ENCODE measurements at places on chromosomes 2 and 18. TPM values are rescaled to one million over a fixed set of nuclear protein-coding genes. Genes with fewer than 3 reads are reported as not detected.

- DNase-seq: no peak
Observed at GRCh38 chr2:19580264-19580663, 221.8 kb upstream of the OSR1 start.

- DNase-seq: no peak
Observed at GRCh38 chr2:124542932-124543640, 518.0 kb downstream of the CNTNAP5 start.

- DNase-seq: no peak
Observed at GRCh38 chr2:6826081-6826913, 39.4 kb downstream of the CMPK2 start.

DNA sequence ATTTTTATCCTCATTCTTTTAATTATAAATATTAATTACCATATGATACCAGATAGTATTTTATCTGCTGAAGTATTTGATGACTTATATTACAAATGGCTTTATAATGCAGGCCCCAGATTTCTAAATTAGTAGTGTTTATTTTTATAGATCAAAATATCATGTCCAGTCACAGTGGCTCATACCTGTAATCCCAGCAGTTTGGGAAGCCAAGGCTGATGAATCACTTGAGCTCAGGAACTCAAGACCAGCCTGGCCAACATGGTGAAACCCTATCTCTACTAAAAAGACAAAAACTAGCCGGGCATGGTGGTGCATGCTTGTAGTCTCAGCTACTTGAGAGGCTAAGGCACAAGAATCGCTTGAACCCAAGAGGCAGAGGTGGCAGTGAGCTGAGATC, 100.1 kb upstream of the ARHGAP15 start:
- DNase-seq: no peak

DNA sequence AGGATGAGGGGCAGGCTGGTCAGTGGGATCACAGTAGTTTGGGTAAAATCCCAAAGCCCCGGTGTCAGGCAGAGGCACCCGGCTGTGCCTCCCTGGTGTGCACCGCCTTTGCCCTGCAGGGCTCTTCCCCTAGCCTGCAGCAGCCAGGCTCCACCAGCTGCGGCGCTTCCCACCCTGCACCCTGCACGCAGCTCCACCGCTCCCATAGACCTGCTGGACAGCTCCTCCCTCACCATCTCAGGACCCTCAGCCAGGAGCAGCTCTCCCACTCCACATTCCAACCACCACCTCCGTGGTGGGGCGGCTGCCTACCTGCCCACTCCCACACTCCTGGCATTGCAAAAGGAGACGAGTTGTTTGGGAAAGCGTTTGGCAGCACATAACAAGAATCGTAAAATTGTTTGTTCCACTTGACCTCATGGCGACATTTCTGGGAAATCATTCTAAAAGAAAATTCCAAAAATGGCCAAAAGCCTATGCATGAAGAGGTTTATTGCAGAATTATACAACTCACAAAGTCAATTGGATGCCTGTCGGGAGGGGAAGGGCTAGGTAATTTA, 287.4 kb upstream of the HDAC4 start:
- DNase-seq: peak; percentile 58

DNA sequence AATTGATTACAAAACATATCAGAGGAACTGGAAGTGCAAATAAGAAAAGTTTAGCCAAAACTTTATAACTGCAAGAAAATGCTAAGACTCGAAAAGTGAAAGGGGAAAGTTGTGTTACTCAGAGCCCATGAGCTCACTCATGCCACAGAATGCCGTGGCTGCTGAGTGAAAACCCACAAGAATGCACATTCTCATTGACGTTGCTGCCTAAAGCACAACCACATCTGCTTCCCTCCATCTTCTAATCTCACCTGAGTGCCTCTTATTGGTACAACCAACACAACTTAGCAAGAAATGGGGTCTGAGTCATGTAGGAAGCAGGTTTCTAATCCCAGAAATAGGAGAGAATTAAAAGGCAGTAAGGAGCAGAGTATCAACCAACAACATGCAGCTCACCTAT, 259.7 kb downstream of the LNPK start:
- no peak for DNase-seq

DNA sequence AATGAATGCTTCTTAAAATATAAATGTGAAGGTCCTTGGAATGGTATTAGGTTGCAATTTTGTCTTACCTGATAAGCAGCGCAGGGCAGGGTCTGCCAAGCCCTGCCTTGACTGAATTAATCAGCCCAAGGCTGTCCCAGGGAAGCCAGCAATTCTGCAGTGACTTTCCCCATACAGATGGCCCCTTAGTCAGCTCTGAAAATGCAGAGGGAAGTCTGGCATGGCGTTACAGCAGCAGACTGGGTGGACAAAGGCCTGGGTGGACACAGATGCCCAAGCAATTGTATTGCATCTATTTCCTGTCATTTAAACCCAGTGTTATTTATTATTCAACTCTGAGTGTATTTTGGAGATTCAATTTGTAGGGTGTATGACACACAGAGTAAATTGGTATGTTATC, 56.6 kb upstream of the NOL4 start:
- DNase-seq: no peak

DNA sequence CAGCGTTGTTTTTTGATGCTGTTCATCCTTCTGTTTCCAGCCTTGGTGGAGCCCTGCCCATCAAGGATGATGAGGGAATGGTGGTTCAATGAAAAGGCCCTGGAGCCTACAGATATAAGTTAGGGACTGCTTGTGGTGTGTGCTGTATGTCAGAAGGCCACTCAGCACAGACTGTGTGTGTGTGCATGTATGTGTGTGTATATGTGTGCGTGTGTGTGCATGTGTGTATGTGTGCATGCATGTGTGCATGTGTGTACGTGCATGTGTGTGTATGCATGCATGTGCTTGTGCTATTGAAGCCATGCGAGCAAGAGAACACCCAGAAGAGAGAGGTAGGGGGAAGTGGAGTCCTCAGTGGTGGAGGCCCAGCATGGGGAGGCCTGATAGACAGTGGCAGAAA, 304.9 kb downstream of the CYP26B1 start:
- DNase-seq: no peak

DNA sequence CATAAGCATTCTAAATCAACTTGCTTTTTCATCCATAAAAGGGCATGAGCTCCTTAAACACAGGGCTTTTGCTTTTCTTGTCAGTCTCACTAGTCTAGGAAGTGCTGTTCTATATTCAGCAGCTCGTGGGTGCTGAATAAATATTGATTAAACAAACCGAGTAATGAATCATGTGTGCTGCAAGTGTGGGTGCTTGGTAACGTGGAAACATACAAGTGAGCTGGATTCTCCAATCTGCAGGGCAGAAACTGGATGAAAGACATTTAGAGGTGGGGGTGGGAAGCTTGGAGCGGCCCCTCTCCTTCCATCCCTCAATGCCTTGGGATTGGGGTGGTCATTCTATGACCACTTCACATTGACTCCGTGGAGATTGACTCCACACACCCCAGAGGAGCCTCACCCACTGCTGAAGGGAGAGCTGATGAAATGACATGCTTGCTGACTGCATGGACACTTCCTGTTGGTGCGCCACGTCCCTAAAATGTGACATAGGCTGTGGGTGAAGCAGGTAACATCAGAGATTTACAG, 114.6 kb downstream of the DOCK10 start:
- peak; percentile 77 for DNase-seq

DNA sequence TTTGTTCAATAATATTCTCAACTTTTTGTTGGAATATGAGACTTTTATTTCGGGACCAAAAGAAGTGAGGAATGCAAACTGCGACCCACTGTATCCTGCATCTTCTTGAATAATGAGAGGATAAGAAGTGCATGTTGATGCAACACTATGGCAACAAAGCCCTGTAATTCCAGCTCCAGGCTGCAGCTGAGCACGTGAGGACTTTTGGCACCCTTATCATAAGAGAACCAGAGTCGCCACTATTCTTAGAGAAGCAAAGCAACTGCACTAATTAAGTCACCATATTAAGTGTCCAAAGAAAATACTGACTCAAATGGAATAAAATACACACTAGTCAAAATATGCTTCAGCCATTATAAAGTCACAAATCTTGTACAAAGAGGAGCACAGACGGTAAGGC, 65.8 kb downstream of the FAM210A start:
- no peak for DNase-seq

DNA sequence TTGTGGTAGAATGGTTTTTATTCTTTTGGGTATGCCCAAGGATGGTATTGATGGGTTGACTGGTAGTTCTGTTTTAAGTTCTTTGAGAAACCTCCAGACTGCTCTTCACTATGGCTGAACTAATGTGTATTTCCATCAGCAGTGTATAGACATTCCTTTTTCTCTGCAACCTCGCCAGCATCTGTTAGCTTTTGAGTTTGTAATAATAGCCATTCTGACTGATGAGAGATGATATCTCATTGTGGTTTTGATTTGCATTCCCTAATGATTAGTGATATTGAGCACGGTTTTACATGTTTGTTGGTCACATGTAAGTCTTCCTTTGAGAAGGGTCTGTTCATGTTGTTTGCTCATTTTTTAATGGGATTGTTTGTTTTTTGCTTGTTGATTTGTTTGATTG, 1348.7 kb upstream of the NXPH2 start:
- no peak for DNase-seq

DNA sequence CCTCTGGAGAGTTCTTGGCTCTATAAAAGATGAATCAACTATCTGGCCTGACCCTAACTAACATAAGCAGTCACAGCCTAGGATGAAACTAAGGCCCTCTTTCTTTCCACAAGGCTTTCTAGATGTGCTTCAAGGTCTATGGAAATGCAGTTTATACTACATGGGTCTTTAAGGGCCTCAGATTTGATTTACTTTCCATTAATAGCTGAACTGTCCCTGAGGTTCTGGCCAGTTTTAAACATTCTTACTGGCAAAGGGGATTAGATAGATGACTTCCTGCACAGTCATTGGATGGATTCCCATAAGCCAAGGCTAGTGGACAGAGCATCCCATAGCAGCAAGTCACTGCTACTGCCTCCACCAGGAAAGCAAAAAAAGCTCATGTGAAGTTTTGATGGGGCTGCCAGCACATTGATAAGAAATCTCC, 38.1 kb upstream of the LCLAT1 start:
- no peak for DNase-seq

- DNase-seq: no peak
Observed at GRCh38 chr2:75133621-75134570, 65.4 kb downstream of the TACR1 start.

GRCh38 chr2:80330527-80331450, 26.2 kb upstream of the LRRTM1 start:
- DNase-seq: no peak

DNA sequence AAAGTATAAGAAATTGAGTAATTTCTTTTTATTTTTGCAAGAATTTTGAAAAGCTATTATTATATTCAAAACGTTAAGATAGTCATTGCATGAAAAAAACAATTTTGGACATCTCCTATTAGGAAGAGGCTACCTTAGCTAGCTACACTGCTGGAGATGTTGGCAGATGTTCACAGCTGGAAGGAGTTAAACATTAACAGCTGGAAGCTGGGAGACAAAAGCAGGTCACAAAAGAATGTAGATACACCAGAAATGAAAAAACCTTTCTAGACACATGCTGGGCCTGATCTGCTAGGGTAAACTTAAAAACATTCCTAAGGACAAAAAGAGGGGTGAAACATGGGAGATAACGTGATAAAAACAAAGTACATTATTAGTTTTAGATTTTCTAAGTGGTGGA, 84.4 kb downstream of the SESTD1 start:
- no peak for DNase-seq

DNA sequence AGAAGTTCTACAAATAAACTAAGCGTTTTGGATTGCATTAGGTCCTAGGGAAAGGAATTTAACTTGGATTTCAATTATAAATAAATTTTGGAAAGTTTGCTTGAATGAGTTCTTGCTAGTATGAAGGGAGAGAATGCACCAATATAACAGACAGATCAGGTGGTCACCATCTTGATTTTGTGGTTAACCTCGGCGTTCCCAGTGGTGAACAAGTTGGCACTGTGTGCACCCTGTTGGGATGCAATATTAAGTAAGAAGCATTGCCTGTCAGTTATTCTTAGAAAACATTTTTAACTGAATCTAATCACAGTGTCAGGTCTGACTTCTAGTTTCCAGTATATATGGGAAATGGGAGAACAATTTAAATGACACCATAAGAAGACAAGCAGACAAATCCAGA, 673.4 kb downstream of the SLC4A3 start:
- DNase-seq: no peak

DNA sequence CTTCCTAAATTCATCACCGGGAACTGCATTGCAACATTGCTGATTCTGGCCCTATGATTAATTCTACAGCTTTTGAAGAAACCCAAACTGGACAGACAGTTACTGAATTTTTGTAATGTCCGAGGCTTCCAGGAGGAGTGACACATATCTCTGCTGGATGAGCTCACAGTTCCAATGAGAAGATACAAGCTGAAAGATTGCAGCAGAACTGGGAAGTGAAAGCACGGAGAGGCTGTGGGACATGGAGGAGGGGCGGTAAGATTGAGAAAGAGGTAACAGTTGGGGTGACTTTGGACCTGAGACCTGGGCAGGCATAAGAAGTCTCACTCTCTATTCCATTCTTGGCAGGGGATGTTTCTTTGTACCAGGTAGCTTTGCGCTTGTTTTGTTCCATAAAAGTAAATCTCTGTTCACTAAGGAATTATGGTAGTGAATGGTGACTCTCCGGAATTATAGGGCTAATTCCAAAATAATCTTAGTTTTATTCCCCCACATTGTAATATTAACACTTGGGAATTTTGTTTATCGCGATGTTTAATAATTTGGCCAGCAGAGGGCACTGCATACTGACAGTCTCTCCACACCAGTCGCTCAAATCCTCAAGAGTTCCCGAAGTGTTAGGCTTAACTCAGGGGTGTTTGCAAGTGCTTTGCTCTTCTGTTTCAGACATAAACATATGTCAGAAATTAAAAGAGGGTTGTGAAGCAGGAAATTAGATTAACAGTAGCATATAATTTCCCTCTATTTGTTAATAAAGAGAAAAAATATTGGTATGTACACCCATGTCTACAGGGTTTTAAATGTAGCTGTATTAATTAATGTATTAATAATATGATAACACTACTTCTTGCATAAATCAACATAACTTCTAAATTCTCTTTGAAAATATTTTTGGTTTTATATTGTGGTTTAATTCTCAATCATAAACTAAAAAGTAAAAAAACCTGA, 201.4 kb downstream of the SOCS6 start:
- no peak for DNase-seq

DNA sequence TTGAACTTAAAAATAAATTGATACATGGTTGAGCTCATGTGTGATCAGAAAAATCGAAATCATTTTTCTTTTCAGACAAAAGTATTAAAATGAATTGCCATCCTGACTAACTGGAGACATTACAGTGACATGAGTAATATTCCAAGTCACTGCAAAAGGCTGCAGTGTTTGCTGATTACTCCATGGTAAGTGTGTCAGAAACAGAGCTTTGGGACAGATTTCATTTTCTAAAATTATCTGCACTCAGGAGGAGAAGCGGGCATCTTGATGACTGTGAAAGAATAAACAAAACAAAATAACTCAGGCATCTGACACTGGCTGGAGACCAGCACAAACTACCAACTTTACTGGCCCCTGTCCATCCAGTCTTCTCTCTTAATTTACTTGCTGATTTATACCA, 312.3 kb upstream of the PIK3C3 start:
- DNase-seq: no peak

The CNDP1 gene
- total RNA-seq: not detected

The UGT1A6 gene
- not detected for total RNA-seq

The GATA6 gene
- 65.3 TPM for total RNA-seq

The TANK gene
- 120 TPM for total RNA-seq

The GPR45 gene
- total RNA-seq: not detected

The AUP1 gene
- 182 TPM for total RNA-seq

The CPSF3 gene
- 29.3 TPM for total RNA-seq

The CRYBA2 gene
- not detected for total RNA-seq
